ENCODE measurements at places on chromosomes 2 and 18.

DNA sequence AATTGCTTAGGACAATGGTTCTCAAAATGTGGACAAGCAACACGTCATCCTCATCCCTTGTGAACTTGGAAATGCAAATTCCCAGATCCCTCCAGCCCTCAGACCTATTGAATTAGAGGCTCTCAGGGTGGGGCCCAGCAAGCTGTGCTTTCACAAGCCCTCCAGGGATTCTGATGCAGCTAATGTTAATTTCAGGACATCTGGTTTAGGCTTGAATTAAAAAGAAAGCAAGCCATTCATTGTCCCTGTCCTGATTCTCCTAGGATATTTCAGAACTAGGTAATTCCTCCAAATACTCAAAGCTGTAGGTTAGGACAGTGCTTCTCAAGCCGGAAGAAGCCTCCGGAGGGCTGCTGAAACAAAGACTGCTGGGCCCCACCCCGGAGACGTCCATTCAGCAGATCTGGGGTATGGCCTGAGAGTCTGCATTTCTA lies 26.0 kb upstream of the GLI2 start:
- DNase-seq = peak; percentile 90

GRCh38 chr2:66574701-66575624 lies 140.0 kb downstream of the MEIS1 start:
- DNase-seq = no peak

GRCh38 chr18:48540251-48541025 lies 1.6 kb downstream of the CTIF start:
- no peak for DNase-seq

GRCh38 chr2:68193144-68193543 lies 35.5 kb downstream of the PNO1 start:
- DNase-seq = no peak

DNA sequence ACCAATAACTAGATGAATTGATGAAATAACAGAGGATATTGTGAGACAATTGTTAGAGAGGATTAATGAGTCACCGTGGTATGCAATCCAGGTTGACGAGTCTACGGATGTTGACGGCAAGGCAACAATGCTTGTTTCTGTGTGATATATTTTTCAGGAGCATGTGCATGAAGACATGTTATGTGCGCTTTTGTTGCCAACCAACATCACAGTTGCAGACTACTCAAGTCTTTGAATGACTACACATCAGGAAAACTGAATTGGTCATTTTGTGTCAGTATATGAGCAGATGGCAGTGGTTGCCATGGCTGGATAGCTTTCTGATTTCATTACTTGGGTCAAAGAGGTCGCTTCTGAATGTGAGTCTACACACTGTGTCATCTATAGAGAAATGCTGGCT lies 96.8 kb upstream of the CRACDL start:
- DNase-seq = no peak

GRCh38 chr2:149658553-149658952 lies 71.0 kb upstream of the MMADHC start:
- no peak for DNase-seq
